ENCODE measurements at places on chromosomes 11 and 22.

DNA sequence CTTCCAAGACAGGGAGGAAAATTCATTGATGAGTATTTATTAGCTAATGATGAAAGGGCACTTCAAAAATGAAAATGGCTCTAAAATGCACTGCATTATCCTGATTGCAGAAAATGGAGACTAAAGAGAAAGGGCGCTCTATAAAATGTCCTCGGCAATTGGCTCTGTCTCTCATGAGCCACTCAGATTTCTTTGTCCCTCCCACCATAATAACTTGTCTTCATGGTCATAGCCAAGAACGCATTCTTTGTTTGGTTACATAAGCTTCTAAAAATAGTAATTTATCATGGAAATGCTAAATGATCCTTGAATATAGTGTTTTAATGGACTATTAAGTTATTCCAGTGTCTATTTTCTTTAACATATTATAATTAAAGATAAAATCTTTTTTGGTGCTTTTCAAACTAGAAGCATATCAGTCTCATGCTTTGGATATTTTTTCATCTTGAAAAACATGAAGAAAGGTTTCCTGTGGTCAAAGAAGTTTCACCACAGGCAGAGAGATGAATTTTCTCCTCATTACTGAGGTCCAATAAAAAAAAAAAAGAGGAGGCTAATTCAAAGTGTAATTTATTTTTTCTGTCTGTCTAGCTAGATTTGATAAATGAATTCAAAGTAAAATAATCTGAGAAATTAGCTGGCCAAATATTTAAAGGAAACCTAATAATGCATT is 238.1 kb upstream of the BLID start:
- DNase-seq = no peak

- no peak for DNase-seq
Measured at GRCh38 chr11:88617226-88617625, 279.7 kb upstream of the CTSC start.

DNA sequence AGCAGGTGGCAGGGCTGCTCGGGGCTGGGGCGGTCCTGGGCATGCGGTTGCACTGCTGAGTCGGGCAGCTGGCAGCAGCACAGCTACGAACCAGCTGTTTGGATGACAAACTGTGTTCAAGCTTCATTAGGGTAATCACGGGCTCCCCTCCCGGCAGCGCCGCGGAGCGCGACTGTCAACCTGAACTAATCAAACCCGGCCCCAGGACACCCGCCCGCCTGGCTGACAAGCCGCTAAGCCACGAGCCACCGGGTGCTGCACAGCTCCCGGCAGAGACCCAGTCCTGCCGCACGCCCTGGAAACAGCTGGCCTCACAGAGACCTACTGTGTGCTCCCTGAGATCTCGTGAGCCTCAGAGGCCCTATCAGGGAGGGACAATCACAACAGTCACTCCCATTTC is 60.6 kb upstream of the TCF20 start:
- DNase-seq = no peak

GRCh38 chr11:123523539-123523938 is 93.5 kb downstream of the GRAMD1B start:
- no peak for DNase-seq

- no peak for DNase-seq
Measured at GRCh38 chr11:105393326-105393725, 216.5 kb upstream of the GRIA4 start.

- DNase-seq = no peak
Measured at GRCh38 chr22:27632451-27633295, 168.9 kb downstream of the MN1 start.

DNA sequence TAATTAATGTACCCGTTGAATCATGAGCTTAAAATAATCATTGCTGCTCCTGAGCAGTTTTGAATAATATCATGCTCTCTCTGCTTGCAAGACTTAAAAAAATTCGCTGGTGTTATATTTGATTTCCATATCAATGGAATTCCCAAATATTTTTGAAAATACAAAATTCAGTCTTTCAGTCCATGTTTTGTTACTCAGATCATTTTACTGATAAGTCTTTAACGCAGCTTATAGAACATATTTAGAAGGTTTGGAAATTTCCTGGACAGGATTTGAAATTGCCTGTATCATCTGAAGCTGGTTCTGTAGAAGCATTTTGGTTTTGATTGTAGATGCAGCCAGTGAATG is 1.9 kb downstream of the BMAL1 start:
- DNase-seq = no peak

DNA sequence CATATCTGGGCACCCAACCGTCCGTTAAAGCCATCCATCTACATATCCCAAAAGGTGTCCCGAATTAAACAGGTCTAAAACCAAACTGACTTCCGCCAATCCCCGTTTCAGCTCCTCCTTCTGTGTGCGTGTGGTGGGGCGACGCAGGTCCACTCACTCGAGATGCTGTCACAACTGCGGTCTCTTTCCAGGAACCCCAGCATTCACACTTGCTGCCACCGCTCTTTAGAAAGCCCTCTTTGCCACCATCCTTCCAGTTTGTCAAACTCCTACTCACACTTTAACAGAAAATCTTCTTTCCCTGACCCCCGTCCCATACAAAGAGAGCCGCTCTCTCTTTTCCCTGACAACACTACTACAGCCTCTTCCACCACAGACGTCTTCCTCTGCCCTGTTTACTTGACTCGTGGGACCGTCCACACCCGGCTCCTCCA is 467 bp downstream of the ESS2 start:
- no peak for DNase-seq

- DNase-seq = no peak
Measured at GRCh38 chr11:34929794-34930763, 13.7 kb downstream of the PDHX start.

GRCh38 chr11:64757549-64758329 is 2.0 kb downstream of the PYGM start:
- no peak for DNase-seq

- no peak for DNase-seq
Measured at GRCh38 chr22:35642305-35642741, 5.9 kb upstream of the APOL6 start.

- no peak for DNase-seq
Measured at GRCh38 chr22:27135031-27135981, 477.9 kb downstream of the MIAT start.

GRCh38 chr11:1221848-1222311 is 986 bp upstream of the MUC5B start:
- no peak for DNase-seq

DNA sequence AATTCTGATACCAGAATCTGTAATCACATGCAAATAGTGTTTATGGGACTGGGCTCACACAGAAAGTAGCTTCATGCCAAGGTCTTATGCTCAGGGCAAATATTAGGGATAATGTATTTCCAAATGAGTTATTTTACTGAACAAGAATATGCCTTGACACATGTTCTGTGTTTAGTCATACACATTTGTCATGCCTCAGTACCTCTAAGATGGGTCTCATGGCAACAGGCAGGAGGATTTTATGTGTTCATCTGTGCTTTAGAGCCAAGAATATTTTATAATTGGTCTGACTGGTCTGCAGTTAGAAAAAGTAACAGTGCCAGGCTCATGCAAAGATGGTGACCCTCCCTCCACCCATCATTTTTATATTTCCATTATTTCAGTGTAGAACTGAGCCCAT is 49.1 kb downstream of the JAM3 start:
- DNase-seq = no peak

- no peak for DNase-seq
Measured at GRCh38 chr11:24070435-24070834, 426.4 kb upstream of the LUZP2 start.

DNA sequence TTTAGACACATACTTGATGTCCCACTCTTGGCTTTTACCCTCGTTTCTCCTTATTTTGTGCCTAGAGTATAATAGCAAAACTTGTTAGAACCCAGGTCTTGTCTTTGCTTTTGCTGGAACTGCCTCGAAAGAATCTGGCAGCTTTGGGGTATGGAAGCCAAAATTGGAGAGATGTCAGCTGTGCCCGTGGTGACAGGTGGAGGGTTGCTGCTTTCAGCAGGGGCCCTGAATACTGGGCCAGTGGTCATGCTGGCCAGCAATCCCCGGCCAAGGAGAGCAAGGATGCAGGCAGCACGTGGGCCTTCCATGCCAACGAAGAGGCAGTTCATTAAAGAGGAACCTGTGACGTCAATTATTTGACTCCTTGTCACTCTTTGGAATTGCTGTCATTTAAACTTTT is 181.1 kb downstream of the HIPK3 start:
- no peak for DNase-seq

- DNase-seq = no peak
Measured at GRCh38 chr11:69992943-69993694, 85.0 kb upstream of the ANO1 start.

- DNase-seq = no peak
Measured at GRCh38 chr11:79466411-79466810, 25.6 kb upstream of the TENM4 start.

GRCh38 chr11:28472904-28473303 is 364.7 kb downstream of the METTL15 start:
- DNase-seq = no peak

DNA sequence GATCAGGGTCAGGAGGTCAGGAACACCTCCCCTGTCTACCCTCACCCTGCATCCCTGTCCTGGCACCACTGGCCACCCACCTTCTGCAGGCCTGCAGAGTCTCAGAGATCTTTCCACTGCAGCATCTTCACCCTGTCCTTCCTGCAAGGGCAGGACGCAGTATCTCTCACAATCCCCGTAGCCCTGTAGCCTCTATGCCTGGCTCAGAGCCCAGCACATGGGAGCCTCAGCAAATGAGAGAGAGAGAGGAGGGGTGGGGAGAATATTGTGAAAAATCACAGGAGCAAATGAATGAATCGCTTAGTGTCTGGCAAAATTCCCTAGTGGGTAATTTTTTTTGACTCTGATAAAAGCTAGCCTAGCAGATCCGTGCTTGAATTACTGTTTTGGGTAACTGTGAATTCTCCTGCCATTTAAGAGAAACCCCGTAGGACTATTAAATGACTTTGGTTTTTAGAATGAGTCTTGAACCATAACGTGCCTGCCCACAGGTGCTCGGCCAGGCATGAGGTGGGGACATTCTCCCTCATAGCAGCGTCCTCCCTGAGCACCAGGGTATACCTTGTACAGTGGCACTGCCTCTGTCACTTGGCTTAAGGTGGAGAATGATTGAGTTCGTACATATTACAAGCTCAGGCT is 91.5 kb downstream of the MORC2 start:
- DNase-seq = no peak

- DNase-seq = no peak
Measured at GRCh38 chr11:19913893-19914249, 201.2 kb downstream of the NAV2 start.

DNA sequence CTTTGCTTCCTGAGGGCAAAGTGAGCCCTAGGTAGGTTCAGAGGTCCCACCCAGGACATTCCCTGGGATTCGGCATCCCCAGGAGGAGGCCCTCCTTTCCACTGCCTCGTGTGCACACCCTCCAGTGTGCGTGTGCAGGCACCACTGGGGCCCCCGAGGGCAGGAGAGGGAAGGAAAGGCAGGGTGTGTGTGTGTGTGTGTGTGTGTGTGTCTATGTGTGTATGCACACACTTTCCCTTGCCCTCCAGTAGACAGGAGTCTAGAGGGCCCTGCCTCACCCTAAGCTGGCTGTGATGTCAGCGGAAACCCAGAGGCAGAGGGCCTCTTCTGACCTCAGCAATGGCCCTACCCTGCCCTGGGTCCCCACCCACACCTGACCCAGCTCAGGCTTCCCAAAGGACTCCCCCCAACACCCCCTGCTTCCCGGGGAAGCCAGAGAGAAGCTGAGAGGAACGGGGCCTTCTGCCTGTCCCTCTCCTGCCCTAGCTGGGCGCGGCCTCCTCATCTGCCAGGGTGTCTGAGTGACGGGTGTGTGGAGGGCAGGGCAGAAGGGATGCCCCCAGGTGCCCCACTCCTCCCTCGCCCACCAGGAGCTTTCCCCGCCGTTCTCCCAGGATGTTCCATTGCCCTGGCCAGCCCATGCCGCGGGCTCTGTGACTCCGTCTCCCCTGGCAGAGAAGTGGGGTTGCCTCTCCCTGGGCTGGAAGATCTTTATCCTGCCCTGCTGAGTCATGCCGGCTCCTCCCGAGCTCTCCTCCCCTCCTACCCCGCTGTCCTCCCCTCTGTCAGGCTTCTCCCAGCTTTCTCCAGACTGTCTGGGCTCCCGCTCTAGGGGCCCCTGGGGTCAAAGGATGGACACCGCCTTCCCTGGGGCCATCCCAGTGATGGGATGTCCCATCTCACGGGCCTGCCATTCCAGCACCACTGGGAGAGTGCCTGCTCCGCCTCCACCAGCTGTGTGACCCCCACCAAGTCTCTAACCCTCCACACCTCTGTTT is 6.0 kb upstream of the CLCF1 start:
- no peak for DNase-seq

DNA sequence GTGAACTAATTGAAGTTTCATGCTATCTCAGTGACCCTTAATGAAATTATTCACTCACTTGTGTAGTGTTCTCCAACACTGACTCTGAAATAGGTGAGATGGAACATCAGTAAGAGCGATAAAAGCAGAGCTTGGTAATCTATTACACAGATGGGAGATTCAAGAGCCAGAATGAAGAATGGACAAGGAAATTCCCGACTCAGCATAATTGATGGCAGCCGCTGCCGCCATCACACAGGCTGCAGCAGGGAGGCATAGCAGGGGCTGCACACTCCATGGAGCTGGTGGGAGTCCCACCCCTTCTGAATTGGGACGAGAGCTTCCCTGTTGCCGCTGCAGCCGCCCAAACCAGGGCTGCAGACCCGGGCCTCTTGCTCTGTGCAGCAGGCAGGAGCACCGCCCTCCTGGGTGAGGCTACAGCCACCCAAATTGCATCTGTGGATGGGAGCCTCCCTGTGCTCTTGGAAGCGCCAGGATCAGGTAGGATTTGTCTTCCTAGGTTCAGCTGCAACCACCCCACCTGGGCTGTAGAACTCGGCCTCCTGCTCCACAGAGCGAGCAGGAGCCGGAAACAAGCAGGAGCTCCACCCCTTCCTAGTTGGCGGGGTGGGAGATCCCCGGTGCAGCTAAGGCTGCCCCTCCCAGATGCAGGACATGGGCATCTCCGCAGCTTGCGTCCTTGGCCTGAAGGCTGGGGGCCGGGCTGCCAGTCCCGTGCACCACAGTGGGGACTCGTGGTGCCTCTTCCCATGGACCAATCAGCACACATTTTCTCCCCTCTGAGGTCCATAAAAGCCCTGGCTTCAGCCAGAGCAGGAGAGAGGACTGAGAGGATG is 535.1 kb upstream of the LUZP2 start:
- no peak for DNase-seq

DNA sequence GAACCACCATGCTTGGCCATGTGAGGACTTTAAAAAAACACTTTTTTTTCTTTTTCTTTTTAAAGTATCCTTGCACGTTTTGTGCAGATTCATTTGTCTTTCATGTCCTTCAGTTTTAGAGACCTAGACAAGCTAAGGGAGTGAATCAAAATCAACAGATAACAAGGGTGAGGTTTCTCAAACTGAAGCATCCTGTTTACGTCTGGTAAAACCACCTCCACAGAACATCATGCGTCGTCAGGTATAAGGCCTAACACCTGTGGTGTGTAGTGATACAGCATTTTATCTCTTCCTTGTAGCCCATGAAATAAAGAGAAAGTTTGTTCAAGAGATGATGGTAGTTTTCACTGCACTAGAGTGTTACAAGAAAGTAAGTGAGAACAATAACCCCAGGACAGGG is 26.3 kb upstream of the CSF2RB start:
- DNase-seq = no peak

- DNase-seq = no peak
Measured at GRCh38 chr11:129846508-129847335, 31.1 kb downstream of the TMEM45B start.

- DNase-seq = no peak
Measured at GRCh38 chr22:39785232-39785631, 108.3 kb downstream of the ENTHD1 start.

Data from activated T-helper 1 cell treated with Interleukin-2 at 50 U/mL for 16 hours (primary cell).